Breast epithelium (tissue), 4 donors: ENCODE measurements at places on chromosomes 6 and 20. TPM values are rescaled to one million over a fixed set of nuclear protein-coding genes. Genes with fewer than 3 reads are reported as not detected.

VSTM2L gene
- total RNA-seq: 0.44 TPM

ALDH8A1 gene
- 0.80 TPM for total RNA-seq

THBS2 gene
- total RNA-seq: 145 TPM

B3GAT2 gene
- total RNA-seq: 0.29 TPM

SLC39A7 gene
- 74.1 TPM for total RNA-seq

PLEKHG1 gene
- total RNA-seq: 77.0 TPM

PI3 gene
- total RNA-seq: 5.9 TPM

TXLNB gene
- 2.9 TPM for total RNA-seq

CGA gene
- not detected for total RNA-seq

SYCP2 gene
- 12.5 TPM for total RNA-seq

OPRL1 gene
- 2.3 TPM for total RNA-seq

MATN4 gene
- not detected for total RNA-seq

DEF6 gene
- 14.1 TPM for total RNA-seq

GRCh38 chr6:122809001-122809400, 19.9 kb downstream of the SMPDL3A start:
- no peak for DNase-seq

DNA sequence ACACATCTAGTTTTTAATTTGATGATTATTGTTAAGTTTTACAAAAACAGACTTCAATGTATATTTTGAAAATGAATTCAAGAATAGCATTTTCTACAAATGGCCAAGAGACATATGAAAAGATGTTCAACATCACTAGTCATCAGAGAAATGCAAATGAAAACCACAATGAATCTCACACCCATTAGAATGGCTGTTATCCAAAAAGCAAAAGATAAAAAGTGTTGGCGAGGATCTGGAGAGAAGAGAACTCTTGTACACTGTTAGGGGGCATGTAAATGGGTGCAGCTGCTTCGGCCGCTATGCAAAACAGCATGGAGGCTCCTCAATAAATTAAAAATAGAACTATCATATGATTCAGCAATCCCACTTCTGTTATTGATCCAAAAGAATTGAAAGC, 185.8 kb upstream of the CCN2 start:
- no peak for DNase-seq

DNA sequence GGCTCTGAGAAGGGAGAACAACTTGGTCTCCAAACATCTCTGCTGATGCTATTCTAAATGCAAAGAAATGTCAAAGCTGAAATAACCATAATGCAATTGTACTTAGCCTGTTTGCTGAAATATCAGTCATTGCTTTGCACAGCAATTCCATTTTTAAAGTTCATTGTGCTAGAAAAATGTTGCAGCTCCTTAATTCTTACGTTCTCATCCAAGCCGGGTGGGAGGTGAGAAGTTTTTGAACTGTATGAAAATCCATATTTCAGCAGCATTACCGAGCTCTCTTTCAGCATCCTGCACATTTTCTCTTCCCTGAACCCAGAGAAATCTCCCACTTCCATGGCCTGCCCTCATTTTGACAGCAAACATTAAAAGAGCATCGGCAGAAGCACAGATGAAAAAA, 630.0 kb downstream of the PTPRT start:
- no peak for DNase-seq

GRCh38 chr20:25073544-25073943, 8.4 kb downstream of the VSX1 start:
- peak; percentile 16 for DNase-seq

GRCh38 chr20:17747431-17747846, 47.7 kb downstream of the BANF2 start:
- no peak for DNase-seq

DNA sequence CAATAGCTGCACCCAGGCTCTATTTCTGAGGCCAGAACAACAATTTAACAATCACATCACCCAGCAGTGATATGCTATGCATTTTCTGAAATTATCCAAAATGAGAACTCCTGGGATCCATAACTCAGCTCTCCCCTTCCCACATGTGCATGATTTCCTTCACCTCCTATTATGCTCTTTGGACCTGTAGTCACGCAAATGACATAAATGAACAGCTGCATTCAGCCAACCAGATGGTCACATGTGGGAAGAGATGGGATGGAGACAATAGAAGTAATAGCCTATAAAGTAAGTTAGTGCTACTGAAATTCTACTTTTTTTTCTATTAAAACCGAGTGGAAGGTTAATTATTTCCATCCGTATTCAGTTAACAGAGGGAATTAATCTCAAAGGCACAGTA, 662.1 kb upstream of the ID4 start:
- DNase-seq: no peak

DNA sequence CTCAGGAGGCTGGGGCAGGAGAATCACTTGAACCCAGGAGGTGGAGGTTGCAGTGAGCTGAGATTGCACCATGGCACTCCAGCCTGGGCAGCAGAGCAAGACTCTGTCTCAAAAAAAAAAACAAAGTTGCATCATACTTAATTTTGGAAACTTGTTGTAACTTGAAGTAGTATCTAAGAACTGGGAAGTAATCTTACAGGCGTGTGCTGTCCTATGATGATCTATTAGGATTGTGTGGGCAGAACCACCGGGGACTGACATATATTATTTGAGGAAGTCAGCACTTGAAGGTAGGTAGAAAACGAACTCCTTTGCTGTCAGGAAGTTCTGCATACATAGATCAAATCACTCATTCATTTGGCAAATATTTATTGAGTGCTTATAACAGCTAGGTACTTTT, 188.5 kb downstream of the ZNF217 start:
- no peak for DNase-seq

- DNase-seq: no peak
Observed at GRCh38 chr20:37552415-37552814, 24.7 kb upstream of the BLCAP start.

DNA sequence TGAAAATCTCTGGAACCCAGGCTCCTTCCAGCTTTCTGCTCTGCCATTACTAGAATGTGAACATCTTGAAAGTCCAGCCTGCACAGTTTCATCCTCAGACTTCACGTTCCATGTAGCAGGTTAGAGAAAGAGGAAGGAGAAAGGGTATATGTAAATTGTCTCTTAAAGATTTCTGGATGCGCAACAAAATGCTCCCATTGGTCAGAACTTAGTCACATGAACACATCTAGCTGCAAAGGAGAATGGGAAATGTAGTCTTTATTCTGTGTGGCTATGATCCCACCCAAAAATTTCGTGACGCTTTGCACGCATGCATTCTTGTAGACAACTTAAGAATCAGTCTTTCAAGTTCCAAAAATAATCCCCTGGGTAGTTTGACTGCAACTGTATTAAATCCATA, 46.4 kb upstream of the CHD6 start:
- no peak for DNase-seq

GRCh38 chr6:12048609-12049008, 36.5 kb downstream of the HIVEP1 start:
- no peak for DNase-seq

DNA sequence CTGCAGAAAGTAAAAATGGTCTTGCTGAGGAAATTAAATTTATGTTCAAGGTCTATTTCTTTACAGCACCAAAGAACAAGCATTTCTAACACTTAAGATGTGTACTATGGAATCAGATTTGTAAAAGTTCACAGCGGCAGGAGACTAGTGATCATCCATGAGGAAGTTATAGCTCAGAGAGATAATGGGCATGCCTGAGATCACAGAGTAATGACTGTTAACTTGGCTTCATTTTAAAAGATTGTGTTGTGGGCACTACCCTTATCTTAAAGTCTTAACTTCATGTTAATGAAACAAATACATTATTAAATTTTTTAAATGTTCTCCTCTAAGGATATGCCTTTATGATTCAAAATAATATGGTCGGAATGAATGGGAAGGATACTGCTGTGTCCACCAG, 168.6 kb downstream of the GMPR start:
- no peak for DNase-seq

DNA sequence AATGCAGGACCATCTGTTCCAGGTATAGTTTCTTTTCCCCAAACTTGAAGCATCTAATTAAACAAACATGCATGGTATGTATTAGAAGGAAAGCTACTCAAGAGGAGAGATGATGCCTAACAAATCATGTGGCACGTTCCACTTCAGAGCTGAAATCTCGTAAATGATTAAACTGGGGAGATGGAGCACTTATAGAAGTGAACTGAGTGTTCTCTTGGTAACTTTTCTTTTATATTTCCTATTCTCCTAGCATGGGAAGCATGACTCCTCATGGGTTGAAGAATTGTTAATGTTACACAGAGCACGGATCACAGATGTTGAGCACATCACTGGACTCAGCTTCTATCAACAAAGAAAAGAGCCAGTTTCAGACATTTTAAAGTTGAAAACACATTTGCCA, 61.1 kb downstream of the CCN2 start:
- no peak for DNase-seq

DNA sequence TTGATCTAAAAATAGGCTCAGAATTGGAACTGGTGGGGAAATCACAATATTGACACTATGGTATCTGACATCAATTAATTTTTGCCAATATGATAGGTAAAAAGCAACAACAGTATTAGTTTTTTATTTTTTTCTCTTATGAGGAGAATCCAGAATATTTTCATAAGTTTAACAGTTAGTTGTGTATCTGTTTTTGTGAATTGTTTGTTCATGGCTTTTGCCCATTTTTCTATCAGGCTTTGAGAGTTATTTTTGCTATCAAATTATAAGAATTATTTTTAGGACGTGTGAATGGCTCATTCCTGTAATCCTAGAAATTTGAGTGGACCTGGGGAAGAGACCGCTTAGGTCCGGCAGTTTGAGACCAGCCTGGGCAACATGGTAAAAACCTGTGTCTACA, 608.6 kb upstream of the ADGRB3 start:
- DNase-seq: no peak

GRCh38 chr6:43927532-43928210, 157.7 kb downstream of the VEGFA start:
- peak; percentile 41 for DNase-seq

GRCh38 chr20:4439461-4439860, 282.2 kb upstream of the PRND start:
- no peak for DNase-seq

DNA sequence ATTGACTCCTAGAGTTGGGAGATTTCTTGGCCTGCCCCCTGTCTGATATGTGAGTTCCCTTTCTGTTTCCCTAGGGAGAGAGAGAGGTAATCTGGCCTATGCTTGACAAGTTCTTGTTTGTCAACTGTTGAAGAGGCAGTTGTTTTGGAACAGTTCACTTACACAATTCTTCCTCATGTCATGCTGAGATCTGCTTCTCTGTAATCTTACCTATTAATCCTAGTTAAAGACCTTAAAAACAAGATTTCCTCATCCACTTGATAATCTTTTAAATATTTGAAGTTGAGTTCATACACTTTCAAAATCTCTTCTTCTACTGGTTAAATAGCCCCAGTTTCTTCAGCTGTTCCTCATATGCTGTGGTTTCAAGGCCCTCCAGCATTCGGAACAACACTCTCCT, 89.9 kb downstream of the FIG4 start:
- no peak for DNase-seq

DNA sequence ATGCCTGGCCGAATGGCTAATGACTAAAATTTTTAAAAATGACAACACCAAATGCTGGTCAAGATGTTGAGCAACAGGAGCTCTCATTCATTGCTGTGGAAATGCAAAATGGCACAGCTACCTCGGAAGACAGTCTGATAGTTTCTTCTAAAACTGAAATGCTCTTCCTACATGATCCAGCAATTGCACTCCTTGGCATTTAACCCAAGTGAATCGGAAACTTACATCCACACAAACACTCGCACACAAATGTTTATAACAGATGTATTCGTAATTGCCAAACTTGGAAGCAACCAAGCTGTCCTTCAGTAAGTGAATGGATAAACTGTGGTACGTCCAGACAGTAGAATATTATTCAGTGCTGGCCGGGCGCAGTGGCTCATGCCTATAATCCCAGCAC, 56.4 kb upstream of the NCOA3 start:
- DNase-seq: no peak

- no peak for DNase-seq
Observed at GRCh38 chr6:44456070-44456965, 68.8 kb downstream of the CDC5L start.

- DNase-seq: no peak
Observed at GRCh38 chr20:16485401-16485800, 87.8 kb downstream of the KIF16B start.

DNA sequence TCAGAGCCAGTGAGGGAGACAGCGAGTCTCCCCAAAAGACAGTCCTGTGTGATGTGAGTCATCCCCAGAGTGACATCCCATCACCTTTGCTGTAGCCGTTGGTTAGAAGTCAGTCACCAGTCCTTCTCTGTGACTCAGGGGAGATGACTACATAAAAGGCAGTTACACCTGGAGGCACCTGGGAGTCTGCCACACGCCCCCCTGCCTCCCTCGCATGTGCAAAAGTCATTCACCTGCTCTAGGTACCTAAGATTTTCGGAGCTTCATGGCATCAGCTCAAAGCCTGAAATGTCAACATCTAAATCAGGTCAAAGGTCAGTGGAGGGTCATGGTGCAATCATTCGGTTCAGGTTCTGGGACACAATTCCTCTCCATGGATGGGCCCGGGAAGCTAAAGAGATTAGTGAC, 50.3 kb downstream of the PRR18 start:
- DNase-seq: no peak

GRCh38 chr20:62825333-62825985, 8.6 kb downstream of the COL9A3 start:
- no peak for DNase-seq

DNA sequence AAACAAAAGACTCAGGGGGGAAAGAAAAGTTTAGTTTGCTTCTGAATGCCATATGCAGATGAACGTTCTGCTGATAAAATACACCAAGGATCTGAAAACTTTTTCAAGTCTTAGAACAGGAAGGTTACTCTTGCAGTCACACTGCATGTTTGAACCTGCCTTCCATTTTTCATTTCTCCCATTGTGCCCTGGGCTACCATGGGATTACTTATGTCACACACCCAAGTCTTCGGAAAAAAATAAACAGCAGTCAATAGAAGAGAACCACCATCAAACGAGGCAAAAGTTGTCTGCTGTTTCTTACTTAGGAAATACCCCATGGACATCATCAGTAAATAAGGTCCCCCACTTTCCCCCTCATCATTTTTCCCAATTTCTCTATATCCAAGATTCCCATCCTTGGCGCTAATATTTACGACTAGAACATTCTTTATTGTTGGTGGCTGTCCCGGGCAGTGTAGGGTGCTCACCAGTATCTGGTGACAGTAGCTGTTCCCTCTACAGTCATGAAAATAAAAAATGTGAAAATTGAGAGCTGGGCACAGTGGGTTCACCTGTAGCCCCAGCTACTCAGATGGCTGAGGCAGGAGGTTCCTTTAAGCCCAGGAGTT, 202.5 kb downstream of the BCAS1 start:
- no peak for DNase-seq
